ENCODE measurements at places on chromosomes 16 and 17.

DNA sequence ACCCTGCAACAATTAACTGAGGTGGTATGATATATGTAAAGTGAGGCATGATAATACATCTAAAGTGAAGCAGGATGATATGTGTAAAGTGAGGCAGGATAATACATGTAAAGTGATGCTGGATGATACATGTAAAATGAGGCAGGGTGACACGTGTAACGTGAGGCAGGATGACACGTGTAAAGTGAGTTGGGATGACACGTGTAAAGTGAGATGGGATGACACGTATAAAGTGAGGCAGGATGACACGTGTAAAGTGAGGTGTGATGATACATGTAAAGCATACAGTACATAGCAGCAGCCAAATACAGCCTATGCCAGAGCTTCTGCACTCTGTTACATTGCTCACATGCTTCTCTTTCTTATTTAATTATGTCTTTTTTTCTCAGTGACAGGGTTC is 184.4 kb upstream of the FOXF1 start:
- no peak for DNase-seq

DNA sequence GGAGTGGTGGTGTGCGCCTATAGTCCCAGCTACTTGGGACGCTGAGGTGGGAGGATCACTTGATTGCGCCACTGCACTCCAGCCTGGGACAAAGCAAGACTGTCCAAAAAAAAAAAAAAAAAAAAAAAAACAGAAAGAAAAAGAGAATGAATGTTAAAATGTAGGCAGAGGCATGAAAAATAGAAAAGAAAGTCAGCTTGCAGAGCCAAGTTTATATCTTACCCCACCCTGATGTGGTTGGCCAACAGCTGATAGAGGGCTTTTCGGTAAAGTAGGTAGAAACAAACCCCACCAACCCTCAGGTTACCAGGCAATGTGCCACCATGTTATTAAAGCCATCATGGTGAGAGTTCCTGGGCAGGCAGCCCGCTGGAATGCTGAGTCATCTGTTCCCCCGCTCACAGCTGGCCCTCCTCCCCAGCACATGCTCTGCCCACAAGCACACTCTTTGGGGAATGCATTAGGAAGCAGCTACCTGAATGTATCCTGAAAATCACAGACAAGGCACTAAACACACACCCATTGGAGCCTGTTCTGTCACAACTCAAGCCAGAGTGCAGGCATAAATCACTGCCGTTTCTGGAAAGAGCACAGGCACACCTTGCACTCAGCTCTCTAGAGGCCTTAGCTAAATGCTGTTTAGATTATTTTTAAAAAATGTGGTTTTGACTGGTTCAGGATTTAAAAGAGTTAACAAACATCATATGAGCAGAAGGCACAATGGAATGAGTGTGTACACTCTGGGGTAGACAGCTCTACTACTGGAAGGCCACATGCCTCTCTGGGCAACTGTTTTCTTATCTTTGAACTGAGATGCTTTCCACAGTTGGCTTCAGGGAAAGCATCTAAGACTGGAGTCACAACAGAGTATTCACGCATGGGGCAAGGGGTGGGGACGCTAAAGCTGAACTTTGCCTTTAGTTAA is 128.5 kb downstream of the PARN start:
- DNase-seq = no peak

GRCh38 chr17:4998027-4998731 is 429 bp downstream of the KIF1C start:
- DNase-seq = no peak

DNA sequence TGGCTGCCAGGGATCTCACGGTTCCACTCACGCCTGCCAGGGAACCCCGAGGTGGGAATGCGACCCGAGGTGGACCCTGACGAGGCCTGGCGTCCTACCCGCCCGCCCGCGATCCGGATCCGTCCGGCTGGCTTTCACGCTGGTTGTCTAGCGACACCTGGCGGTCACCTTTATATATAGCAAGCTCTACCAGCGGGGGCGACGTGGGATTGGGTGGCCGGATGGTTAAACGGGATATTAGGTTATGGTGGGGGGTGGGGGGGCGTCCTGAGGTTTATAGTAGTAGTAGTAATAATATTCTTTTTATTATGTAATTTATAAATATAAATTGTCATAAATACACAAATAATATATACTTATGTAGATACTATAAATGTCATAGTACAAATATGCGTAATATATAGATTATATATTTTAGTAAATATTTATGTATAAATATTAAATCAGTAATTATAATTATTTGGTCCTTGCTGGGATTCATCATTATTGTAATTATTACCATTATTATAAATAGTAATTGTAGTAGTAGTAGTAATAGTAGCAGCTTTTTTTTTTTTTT is 136.9 kb downstream of the KCNJ12 start:
- DNase-seq = peak; percentile 48

GRCh38 chr16:8683640-8684039 is 9.2 kb downstream of the ABAT start:
- DNase-seq = no peak

GRCh38 chr17:82112914-82113311 is 14.9 kb upstream of the FASN start:
- DNase-seq = no peak

GRCh38 chr17:57407287-57408070 is 151.2 kb downstream of the MSI2 start:
- DNase-seq = no peak

DNA sequence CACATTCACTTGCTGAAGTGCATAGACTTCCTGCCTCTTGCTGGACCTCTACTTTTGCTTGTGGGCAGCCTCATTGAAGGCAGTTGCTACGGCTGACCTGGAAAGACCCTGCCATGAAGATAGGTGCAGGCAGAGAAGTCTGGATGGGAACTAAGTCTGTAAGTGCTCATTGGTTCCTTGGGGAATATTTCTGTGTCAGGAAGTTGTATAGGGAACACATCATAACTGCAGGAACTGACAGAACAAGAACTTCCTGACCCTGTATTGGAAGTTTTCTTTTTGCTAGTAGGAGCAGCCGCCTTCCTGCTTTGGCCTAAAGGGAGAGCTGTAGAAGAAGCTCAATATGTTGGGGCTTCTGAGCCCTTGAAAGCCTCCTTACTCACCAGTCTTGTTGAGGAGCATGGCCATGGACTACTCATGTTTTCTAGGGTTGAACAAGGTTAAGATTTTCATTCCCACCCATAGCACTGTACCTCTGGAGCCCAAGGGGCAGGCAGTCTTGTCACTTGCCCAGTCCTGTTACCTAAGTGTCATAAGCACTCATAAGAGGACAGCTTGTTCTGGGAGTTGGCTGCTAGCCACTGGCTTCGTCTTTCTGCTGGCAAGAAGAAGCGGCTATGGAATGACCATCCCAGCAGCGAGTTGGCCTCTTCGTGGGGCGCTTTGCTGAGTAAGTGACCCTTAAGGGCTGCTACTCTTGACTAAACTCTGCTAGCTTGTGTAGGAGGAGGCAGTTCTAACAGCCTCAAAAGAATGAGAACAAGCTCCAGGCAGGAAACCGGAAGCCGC is 7.2 kb downstream of the UBFD1 start:
- DNase-seq = no peak

DNA sequence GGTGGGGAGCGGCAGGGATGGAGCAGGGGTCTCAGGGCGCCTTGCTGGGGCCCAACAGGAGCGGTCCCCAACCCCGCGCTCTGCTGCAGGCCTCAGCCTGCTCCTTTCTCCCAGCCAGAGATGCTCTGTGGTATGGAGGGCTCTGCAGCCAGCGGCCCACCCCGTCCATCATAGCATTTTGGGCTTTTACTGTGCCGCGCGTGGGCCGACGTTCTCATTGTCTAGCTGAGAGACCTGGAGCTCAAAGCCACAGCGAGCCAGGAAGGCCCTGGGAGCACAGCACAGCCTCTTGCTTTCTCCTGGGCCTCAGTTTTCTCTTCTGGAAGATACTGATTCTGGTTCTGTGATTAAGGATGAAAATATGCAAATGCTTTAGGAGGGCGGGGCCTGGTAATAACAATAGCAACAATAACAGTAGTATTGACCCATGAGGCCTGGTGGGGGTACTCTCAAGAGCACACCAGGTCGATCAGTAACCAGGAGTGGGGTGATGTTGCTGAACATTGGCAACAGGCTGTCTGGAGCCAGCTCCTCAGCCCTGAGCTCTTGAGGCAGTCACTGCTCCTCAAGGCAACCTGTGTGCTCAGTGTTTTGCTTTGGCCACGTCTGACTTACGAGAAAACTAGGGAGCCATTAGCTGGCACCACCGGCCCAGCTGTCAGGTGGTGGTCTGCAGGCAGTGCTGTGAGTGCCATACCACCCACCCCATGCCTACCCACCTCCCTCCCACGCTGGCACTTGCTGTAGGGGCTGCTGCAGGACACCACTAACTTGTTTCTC is 1.1 kb upstream of the RASD1 start:
- DNase-seq = no peak

DNA sequence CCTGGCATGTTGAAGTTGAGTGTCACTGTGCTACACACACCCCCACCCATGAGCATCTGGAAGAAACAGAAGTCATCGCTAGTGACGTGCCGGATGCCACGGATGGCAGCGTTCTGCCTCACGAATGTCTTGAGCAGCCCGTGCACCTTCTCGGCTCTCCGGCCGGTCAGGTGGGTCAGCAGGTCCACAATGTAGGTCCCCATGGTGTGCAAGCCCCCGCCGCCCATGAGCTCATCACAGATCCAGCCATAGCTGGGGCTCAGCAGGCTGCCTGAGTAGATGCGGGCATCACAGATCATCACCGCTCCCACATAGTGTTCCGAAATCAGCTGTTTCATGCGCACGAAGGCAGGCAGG is 8.9 kb downstream of the C16orf86 start:
- DNase-seq = no peak

DNA sequence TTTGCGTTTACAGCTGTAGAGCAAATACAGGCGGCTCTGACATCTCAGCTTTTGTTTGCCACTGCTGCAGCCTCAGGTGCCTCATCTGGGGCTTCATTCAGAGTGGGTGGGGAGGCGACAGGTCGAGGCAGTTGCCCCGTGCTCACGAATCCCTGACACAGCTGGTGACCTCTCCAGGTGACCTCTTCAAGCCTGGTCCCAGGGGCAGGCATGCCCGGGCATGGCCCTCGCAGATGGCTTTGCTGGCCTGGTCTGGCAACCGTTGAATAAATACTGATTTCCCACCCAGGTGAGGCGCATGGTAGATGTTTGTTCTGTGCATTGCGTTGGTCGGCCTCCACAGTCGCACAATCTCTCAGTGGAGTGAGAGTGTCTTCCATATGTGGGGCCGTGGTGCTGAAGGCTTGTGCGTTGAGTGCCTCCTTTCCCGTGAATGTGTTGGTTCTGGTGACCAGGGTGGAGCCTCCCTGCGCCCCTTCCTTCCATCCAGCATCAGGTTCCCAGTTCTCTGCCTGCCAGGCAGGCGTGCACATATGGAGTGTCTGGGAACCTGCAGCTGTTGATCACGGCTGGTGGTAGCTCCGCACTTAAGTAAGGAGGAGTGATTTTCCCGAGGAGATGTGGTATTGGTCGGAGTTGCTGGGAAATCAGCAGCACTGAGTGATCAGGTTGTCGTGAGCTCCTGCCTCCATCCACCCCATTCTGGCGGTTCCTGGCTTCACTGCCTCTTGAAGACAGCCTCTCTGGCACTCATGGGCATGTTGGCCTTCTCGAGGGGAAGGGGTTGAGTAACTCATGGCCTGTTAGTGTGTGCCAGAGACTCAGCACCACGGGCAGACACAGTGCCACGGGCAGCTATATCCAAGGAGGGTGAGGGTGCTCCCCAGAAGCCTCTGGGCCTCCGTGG is 149.7 kb downstream of the RPTOR start:
- DNase-seq = no peak

GRCh38 chr16:84029297-84030047 is 13.1 kb downstream of the SLC38A8 start:
- no peak for DNase-seq

GRCh38 chr16:15484662-15485061 is 50.3 kb downstream of the BMERB1 start:
- DNase-seq = no peak

- no peak for DNase-seq
Measured at GRCh38 chr17:51638971-51639370, 378.6 kb downstream of the UTP18 start.

- no peak for DNase-seq
Measured at GRCh38 chr17:57676543-57676942, 68.6 kb downstream of the CCDC182 start.

DNA sequence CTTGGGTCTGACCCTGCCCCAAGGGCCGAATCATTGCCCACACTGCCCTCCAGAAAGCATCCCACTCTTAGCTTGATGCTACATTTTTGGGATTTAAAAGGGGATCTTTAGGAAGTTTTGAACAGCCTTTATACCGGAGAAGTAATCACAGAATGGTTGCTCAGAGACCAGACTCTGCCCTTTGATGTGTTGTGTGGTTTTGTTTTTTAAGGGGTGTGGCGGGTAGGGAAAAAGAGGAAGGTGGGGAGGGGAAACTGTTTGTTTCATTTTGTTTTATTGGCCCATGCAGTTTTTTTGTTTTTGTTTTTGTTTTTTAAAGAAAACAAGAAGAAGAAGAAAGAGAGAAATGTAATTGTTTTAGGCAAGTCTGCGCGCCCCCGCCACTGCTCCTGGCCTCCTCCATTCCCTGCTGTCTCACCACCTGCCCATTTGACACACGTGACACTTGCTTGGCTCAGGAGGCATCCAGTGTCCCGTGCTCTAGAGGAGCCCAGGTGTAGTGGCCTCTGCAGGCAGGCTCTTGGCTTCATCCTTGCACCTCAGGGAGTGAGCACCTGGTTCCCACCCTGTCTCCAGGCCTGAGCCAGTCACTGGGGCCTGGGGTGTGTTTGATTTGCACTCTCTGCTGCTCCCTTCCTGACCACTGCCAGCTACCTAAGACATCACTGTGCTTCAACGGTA is 35.7 kb downstream of the GNAO1 start:
- no peak for DNase-seq

- DNase-seq = no peak
Measured at GRCh38 chr17:27430882-27431491, 25.3 kb upstream of the KSR1 start.

GRCh38 chr17:56593646-56594319 is at the start of gene NOG:
Gene NOG (plus strand): TSS chr17:56593699. CDS start chr17:56594224, 525 bp downstream.
- no peak for DNase-seq

- no peak for DNase-seq
Measured at GRCh38 chr17:28928061-28928460, 23.3 kb downstream of the PHF12 start.

- DNase-seq = no peak
Measured at GRCh38 chr16:31148281-31148728, 1.6 kb downstream of the PRSS36 start.

GRCh38 chr17:29597361-29598172 is 4.6 kb downstream of the ANKRD13B start:
- no peak for DNase-seq

GRCh38 chr16:23334457-23334853 is 32.4 kb downstream of the SCNN1B start:
- no peak for DNase-seq

DNA sequence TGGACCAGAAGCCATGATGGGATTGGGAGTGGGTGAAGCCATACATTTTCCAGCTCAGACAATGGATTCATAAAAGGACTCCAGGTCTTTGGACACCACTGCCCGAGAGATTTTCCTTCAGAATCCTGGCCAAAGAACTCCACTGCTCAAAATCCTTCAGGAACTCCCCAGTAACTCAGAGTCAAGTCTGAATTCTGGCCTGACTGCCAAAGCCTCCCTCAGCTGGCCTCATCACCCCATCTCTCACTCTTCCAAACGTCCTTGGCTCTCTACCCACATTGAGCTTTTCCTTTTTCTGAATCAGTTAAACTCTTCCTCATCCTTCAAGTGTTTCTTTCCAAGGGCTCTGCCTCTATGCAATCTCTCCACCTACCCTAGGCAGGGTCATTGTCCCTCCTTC is 1.2 kb upstream of the SEPTIN1 start:
- no peak for DNase-seq

- no peak for DNase-seq
Measured at GRCh38 chr17:15513856-15514459, 46.5 kb upstream of the CDRT4 start.

Data from activated T-helper 1 cell treated with anti-CD3 and anti-CD28 coated beads, Interleukin-2, amount 50 U/mL, for 16 hours (primary cell).